Renal cortex interstitium (tissue), 15 donors: ENCODE measurements at places on chromosomes 2 and 18. TPM values are rescaled to one million over a fixed set of nuclear protein-coding genes. Genes with fewer than 3 reads are reported as not detected.

DNA sequence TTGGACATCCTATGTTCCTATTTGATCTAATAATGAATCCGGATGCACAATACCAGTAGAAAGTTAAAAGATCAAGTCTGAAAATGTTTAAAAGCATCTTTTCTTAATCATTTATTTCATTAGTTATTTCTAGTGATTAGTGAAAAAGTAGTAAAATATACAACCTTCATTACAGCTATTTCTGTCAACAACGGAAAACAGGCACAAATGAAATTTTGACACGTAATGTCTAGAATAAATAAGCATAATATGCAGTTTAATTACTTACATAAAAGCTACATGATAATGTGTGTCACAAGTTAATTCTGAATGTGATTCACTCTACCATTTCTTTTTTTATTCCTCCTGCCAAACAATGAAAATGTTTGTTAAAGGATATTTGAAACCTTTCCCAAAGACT is 216.1 kb downstream of the MYCN start:
- DNase-seq: no peak

GRCh38 chr2:145321344-145321743 is 801.4 kb upstream of the ZEB2 start:
- DNase-seq: no peak

GRCh38 chr2:182950546-182950945 is 84.1 kb upstream of the FRZB start:
- DNase-seq: no peak

DNA sequence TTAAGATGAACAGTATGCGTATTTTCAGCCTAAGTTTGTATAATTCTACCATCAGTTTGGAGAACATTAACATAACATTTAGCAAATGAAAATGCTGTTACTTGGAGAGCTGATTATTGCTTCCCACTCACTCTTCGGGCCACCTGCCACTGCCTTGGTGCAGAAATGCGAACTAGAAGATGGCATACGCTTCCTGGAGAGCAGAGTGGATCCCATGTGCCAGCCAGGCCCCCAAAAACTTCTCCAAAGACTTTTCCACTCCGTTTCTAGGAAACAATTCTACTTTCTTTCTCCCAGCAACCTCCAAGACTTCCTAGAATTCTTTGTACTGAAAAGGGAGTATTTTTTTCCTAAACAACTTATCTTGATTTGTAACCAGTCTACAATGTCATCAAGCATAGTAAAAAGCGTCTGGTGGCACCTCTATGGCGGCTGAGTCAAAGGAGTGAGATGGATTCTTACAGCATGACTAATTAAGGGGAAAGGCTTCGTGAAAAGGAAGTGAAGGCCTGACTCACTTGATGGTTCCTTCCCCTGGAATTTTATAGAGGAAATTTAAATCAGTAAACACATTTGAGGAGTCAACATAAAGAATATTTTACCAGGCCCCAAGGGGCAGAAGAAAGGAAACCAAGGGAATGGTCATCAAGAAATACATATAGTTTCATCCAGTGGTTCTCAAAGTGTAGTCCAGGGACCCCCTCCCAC is 36.6 kb downstream of the FEZ2 start:
- DNase-seq: no peak

DNA sequence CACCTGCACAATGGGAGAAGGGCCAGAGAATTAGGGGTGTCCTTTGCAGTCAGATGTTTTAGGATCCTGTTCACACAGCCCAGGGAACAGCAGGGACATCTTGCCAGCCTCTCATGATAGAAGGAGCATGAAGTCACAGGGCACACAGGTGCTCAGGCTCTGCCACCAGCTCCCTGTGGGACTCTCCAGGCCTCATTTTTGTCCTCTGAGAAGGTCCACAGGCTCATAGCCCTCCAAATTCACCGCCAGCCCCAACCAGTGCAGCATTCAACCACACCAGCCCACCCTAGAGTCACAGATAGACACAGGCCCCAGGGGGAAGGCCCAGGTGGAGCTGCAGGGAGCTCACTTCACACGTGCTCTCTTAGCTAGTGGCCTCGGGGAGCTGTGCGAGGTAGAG is 391.7 kb downstream of the TNS1 start:
- no peak for DNase-seq

DNA sequence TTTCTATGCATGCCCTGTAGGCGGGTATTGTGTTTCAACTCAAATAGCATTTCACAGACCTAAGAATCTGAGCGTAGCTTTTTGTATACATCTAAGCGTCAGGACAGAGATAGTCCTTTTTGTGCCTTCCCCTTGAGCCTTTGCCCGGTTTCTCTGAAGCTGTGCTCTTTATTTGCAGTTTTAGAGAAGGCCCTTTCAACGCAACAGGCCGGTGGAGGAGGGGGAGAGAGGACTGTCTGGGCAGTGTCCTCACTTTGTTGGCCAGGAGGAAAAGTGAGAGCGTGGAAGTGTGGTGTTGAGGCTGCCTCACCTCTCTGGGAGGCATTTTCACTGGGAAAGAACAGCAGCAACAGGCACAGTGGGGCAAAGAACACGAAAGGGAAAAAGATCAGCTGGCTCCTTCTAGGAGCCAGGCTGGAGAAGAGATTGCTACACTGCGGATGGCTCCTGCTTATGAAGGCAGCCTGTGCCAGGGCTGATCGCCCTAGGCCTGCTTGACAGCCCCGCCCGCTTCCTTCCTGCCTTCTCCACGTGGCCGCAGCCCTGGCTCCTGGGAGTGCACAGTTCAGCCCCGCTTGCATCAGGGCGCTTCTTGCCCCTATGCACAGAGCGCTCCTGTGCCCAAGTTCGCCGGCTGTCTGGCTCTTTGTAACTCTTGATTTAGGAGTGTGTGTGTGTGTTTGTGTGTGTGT is 195.6 kb upstream of the POU3F3 start:
- no peak for DNase-seq

Gene SPAG16
- 60.7 TPM for polyA plus RNA-seq

Gene MERTK
- polyA plus RNA-seq: 17.0 TPM

Gene MALL
- polyA plus RNA-seq: 13.5 TPM
